Heart right ventricle (tissue), 16 donors: ENCODE measurements at places on chromosomes 11 and 22. TPM values are rescaled to one million over a fixed set of nuclear protein-coding genes. Genes with fewer than 3 reads are reported as not detected.

The GSTT2 gene
- total RNA-seq: not detected

The LRP4 gene
- 22.9 TPM for total RNA-seq

DNA sequence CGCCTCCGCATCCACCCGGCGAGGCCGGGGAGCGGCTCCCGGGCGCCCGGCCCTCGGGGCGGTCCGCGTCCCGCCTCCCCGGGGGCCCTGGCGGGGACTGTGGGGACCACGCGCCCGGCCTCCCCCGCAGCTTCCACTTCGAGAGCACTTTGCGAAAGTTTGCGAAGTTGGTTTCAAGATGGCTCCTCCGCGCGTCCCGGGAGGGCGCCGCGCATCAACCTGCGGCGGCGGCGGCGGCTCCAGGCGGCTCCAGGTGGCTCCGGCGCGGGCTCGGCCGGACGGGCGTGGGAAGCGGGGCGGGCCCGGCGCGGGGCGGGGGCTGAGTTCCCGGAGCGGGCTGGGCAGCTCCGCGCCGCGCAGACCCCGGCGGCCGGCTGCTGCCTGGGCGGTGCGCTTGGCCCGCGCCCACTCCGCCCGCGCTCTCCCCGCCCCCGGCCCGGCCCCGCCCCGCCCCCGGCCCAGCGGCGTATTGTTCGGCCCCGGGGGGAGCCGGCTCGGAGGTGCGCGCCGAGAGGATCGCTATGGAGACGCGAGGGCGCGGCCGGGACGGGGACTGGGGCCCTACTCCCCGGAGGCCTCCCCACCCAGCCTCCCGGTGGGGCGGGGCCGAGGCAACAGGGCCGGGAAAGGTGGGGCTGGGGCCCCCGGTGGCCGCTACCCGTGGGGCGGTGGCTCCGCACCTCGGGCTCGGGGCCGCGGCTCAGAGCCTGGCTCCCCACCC is at the start of gene CELSR1:
TSS of gene CELSR1 (minus strand) at position 396 of the 721 bp plus-strand sequence. CDS start 450 bp downstream, outside the sequence.
- H3K27me3 ChIP-seq: peaks cover 49% of the 10 kb centered on the region
- H3K4me3 ChIP-seq: peak within 1 kb of the TSS; percentile 54
- no peak within 1 kb of the TSS for H3K27ac ChIP-seq
- peaks cover 8% of the 10 kb centered on the region for H3K4me1 ChIP-seq
- no peak for DNase-seq
- H3K36me3 ChIP-seq: no peaks in the 10 kb centered on the region

DNA sequence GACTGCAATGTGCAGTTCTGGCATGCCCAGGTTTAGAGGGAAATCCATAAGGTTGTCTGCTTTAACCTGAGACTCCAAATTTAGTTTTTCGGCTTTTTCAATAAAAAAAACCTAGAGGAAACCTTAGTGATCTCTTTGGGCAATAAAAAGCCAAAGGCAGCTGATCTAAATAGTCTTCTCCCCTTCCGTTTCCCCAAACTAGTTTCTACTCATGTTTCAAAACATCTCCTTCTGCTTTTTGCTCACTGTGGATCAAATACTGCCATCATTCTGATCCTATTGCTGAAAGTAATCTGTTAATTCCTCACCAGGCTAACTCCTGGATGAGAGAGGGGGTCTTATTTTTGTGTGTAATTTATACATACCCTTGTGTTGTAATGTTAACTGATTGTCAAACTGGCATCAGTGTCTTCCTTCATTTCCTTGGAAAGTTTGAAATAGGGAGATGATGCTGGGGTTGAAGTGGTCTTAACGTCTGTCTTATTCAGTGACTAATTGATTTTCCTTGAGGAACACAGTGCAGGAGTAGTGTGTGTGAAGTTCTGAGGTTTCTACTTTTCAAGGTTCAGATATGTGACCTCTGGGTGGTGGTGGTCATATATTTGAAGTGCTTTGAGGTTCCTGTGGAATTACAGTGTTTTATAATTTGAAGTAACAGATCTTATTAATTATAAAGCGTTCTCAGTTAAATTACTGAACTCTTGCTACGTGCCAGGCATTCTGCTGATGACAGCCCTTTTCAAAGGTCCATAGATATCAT is 55.0 kb downstream of the ARHGAP42 start:
- H3K36me3 ChIP-seq: no peaks in the 10 kb centered on the region
- H3K4me3 ChIP-seq: no peak overlapping the region
- no peak overlapping the region for H3K27ac ChIP-seq
- no peaks in the 10 kb centered on the region for H3K27me3 ChIP-seq
- DNase-seq: no peak
- peaks cover 22% of the 10 kb centered on the region for H3K4me1 ChIP-seq

DNA sequence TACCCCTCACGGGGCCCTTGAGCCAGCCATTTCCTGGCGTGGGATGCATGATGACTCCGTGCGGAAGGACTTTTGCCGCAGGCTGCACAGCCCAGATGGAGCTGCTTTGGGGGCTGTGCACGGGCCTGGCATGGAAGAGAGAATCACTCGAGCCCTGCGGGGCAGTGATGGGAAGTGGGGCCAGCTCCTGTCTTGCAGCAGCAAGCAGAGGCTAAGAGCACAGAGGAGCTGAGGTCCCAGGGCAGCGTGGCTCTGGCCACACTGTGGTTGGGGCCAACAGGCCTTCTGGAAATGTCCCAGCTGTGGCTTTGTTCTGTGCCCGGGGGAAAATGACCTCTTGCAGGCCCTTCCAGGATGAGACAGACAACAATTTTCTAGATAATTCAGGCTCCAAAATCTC is 92.7 kb upstream of the TIMP3 start:
- H3K27me3 ChIP-seq: no peaks in the 10 kb centered on the region
- H3K4me1 ChIP-seq: peaks cover 5% of the 10 kb centered on the region
- H3K4me3 ChIP-seq: no peak overlapping the region

The OR52A1 gene
- total RNA-seq: not detected

The RTN4R gene
- total RNA-seq: 0.78 TPM

DNA sequence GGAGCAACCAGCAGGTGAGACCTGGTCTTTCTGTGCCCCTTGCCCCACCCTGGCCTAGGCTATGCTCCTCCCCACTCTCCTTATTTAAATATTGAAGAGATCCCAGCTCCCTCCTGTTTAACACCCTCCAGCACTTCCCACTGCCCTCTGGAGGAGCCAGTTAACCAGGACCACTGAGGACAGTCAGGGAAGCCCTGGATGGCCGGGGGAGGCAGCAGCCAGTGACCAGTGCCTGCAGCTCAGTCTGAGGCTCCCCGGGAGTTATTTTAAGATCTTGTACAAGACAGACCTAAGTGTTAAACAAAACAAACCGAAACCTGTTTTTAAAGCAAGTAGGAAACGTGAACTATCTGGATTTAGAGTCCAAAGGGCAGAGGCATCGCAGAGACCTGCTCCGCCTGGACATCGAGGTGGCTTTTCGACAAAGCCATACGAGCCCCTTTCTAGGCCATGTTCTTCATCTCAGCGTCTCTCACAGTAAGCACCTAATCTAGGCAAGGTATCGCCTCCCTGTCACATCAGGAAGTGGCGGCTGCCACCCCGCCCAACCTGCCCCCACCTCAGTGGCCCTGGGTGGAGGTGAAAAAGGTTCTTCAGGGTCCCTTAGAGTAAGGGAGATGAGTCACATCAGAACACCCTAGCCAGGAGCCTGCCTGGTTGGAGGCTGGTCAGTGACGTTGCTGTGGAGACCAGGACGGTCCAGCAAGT is 35.2 kb downstream of the TRMU start:
- H3K27ac ChIP-seq: no peak overlapping the region
- no peaks in the 10 kb centered on the region for H3K4me1 ChIP-seq
- no peaks in the 10 kb centered on the region for H3K36me3 ChIP-seq
- peaks cover 31% of the 10 kb centered on the region for H3K27me3 ChIP-seq

GRCh38 chr22:42282943-42283277 is 12.5 kb upstream of the TCF20 start:
- peaks cover 57% of the 10 kb centered on the region for H3K27me3 ChIP-seq
- no peaks in the 10 kb centered on the region for H3K36me3 ChIP-seq
- no peak for DNase-seq
- no peak overlapping the region for H3K27ac ChIP-seq

The TPCN2 gene
- 6.3 TPM for total RNA-seq

DNA sequence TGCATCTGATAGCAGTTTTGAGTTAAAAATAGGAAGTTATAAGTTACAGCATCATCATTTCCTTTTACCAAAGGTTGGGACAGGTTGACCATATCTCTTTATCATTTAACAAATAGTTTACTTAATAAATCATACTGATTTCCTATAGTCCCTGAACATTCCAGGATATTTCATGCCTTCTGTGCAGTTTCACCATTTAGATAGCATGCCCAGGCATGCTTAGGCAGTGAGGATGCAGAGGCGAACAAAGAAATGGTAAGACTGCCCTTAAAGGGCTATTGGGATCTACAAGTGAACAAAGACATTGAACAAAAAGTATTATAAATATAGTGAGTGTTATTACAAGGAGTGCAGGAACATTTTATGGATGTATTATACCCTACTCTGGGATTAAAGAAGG is 96.4 kb downstream of the PRMT3 start:
- no peak for DNase-seq
- H3K4me3 ChIP-seq: no peak overlapping the region

- H3K36me3 ChIP-seq: no peaks in the 10 kb centered on the region
- peak overlapping the region; percentile 91 for H3K27ac ChIP-seq
Measured at GRCh38 chr11:119728211-119728626, 781 bp downstream of the NECTIN1 start.

- H3K27me3 ChIP-seq: no peaks in the 10 kb centered on the region
- H3K4me3 ChIP-seq: no peak overlapping the region
- no peak for DNase-seq
Measured at GRCh38 chr11:47905358-47906059, 57.4 kb upstream of the NUP160 start.

GRCh38 chr11:23732026-23732425 is 764.8 kb upstream of the LUZP2 start:
- no peaks in the 10 kb centered on the region for H3K27me3 ChIP-seq
- H3K27ac ChIP-seq: no peak overlapping the region
- H3K4me1 ChIP-seq: no peaks in the 10 kb centered on the region

The OR6M1 gene
- total RNA-seq: not detected

DNA sequence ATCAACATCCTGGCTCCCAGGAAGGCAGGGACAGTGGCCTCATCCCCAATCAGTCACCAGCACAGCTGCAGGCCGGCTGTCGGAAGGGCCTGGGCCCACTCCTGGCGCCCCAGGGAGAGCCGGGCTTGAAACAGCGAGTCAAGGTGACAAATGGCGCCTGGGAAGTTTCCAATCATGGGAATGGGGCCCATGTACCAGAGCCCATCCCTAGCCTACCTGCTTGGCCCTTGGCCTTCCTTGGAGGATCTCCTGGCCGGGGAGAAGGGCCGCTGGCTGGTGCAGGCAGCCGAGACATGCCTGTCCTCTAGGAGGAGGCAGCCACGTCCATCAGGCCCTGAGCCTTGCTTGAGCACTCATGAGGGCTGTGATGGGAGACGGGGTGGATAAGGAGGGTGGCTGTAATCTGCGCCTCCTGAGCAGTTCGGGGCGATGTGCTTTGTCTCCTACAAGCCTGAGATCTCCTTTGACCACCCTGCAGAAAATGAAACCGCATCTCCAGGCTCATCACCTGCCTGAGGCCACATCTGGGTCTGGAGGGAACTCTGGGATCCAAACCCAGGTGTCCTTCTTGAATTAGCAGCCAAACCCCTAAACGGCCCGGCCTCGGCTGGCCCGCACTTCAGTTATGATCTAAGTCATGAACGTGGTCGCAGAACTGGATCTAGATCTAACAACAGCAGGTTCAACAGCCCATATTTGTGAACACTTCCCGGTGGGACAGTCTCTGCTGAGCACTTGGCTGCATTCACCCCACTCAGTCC is 862.0 kb downstream of the TBC1D22A start:
- H3K4me3 ChIP-seq: no peak overlapping the region
- H3K27ac ChIP-seq: no peak overlapping the region
- no peaks in the 10 kb centered on the region for H3K36me3 ChIP-seq
- H3K4me1 ChIP-seq: no peaks in the 10 kb centered on the region
- no peak for DNase-seq

DNA sequence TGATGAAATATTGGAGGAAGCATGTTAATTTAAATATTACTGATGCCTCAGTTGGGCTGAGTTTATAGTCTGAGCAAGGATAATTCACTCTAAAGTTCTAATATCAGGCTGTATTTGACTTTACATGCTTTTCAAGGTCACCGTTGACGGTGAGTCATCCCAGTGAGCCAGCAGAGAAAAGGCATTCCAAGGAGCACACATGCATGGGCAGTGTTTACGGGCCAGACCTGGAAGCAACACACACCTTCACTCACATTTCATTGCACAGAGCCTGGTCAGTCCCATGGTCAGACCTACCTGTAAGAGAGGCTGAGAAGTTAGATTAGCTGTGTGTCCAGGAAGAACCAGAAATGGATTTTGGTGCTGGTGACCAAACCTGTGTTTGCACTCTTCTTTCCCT is 53.5 kb downstream of the COMMD9 start:
- H3K27me3 ChIP-seq: no peaks in the 10 kb centered on the region
- H3K27ac ChIP-seq: no peak overlapping the region
- H3K4me3 ChIP-seq: no peak overlapping the region

GRCh38 chr11:133724116-133724515 is 121.2 kb downstream of the SPATA19 start:
- no peaks in the 10 kb centered on the region for H3K4me1 ChIP-seq
- DNase-seq: no peak
- H3K27me3 ChIP-seq: no peaks in the 10 kb centered on the region

GRCh38 chr11:49377978-49378377 is 169.6 kb upstream of the FOLH1 start:
- H3K27ac ChIP-seq: no peak overlapping the region
- no peaks in the 10 kb centered on the region for H3K4me1 ChIP-seq
- no peaks in the 10 kb centered on the region for H3K27me3 ChIP-seq
- no peak for DNase-seq

- peak overlapping the region; percentile 79 for H3K4me3 ChIP-seq
- peaks cover 59% of the 10 kb centered on the region for H3K4me1 ChIP-seq
Measured at GRCh38 chr11:128520888-128521681, 66.3 kb downstream of the ETS1 start.

DNA sequence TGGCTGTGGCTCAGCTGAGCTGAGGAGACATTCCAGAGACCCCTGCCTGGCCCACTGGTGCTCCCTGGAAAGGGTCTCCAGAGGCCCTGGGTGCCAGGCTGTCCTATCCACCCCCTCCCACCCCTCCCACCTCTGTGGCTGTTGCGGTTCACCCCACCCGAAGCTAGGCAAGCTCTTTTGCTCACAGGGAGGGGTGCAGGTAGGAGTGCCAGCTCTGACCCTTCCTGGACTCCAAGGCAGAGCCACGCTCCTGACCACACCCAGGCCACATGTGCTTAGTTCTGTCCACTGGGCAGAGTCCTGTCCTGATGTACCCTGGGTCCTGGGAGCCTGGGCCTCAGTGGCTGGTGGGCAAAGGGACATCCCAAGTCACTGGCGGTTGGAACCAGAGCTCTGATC is 16.4 kb downstream of the IL17REL start:
- peaks cover 14% of the 10 kb centered on the region for H3K4me1 ChIP-seq
- no peak overlapping the region for H3K27ac ChIP-seq
- H3K27me3 ChIP-seq: no peaks in the 10 kb centered on the region
- H3K4me3 ChIP-seq: no peak overlapping the region
